Cerebellar nuclear complex (tissue), 1 donor: ENCODE measurements at places on chromosomes 13 and 19.

GRCh38 chr19:57559008-57559403, 657 bp downstream of the ZNF550 start:
- DNase-seq, result no peak

- no peak for DNase-seq
Measured at GRCh38 chr13:42125046-42125445, 76.6 kb downstream of the DGKH start.

DNA sequence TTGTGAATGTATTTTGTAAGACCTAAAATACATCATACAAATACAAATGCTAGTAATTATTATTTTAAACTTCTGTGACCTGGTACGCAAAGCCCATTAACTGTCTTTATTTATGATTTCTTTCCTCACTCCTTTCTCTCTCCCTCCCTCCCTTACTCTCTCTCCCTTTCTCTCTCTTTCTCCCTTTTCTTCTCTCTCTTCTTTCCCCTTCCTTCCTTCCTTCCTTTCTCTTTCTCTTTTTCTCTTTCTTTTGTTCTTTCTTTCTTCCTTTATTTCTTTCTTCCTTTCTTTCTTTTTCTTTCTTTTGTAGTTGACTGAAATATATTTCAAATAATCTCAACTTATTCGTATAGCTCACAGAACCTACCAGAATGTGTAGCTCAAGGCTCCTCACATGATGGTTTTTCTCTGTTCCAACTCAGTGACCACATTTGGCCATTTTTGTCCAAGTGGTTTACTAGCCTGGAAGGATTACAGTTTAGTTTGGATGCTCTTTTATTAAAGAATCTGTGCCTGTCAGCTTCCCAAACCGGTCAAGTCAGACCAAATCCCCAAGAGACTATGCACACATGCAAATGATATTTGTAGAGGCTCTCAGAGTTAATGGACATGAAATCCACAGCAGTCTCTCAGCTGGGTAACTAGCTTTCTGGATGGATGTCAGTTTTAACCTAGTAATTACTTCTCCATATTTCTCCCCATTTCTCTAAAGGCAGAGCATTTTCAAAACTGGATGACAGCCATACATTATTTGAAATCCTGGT, 71.7 kb downstream of the POSTN start:
- DNase-seq, result no peak

- no peak for DNase-seq
Measured at GRCh38 chr13:101868585-101869469, 416.4 kb downstream of the ITGBL1 start.

DNA sequence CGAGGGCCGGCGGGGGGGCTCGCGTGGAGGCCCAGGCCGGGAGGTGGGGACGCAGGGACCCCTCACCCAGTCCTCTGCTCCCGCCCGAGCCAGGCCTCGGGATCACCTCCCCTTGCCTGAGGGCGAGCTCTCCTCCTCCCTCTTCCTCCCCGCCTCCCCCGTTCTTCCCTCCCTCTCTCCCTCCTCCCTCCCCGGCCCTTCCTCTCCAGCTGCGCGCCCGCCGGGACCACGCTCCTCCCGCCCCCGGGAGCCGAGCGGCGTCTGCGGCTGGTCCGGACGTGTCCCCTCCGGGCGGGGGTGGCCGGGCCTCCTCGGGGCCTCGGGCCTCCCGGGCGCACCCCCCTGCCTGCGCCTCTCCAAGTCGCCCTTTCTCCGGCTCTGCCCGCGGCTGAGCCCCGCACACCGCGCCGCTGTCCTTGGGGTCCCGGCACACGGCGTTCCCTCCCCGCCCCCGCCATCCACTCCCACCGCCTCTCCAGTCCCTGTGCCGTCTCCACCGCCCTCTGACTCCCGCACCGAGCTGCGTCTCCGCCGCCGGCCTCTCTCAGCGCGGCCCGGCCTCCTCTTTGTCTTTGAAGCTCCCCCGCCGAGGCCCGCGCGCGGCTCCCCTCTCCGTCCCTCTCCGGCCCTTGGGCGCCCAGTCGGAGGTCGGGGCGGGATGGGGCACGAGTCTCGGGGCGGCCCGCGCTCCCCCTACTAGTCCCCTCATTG, 5.7 kb downstream of the SOX1 start:
- DNase-seq, result no peak

GRCh38 chr19:13381827-13382632, 124.2 kb downstream of the CACNA1A start:
- DNase-seq, result no peak

DNA sequence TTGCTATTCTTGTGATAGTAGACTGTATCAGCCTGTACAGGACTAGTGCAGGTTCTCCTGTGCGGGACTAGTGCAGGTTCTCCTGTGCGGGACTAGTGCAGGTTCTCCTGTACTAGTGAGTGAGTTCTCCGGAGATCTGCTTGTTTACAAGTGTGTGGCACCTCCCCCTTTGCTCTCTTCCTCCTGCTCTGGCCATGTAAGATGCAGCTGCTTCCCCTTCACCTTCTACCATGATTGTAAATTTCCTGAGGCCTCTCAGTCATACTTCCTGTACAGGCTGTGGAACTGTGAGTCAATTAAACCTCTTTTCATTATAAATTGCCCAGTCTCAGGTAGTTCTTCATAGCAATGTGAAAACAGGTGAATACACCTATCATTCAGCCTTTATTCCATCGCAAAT, 289.6 kb downstream of the TEX29 start:
- no peak for DNase-seq

GRCh38 chr19:52138278-52138982, 1.3 kb downstream of the ZNF616 start:
- DNase-seq, result peak; percentile 2
